Activated T-cell treated with anti-CD3 and anti-CD28 coated beads, Interleukin-2, amount 50 U/mL, for 48 hours (primary cell): ENCODE measurements at places on chromosomes 11 and 22.
A peak's percentile ranks its signal among the peaks of the same experiment; 100 is the strongest.

DNA sequence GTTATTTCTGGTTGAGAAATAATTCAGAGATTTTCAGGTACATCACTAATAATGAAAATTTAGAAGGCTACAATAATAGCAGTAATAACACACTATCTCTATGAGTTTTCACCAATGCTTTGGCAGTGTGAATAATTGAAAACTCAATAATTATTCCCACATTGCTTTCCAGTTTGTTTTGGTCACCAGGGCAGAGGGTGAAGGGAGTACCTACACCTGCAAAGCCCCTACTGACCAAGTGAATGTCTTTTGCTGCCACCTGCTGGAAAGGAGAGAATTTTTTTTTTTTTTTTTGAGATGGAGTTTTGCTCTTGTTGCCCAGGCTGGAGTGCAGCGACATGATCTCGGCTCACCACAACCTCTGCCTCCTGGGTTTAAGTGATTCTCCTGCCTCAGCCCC lies 3.2 kb downstream of the NELL1 start:
- no peak for DNase-seq

- no peak for DNase-seq
Observed at GRCh38 chr22:25574736-25575135, 10.3 kb downstream of the GRK3 start.

DNA sequence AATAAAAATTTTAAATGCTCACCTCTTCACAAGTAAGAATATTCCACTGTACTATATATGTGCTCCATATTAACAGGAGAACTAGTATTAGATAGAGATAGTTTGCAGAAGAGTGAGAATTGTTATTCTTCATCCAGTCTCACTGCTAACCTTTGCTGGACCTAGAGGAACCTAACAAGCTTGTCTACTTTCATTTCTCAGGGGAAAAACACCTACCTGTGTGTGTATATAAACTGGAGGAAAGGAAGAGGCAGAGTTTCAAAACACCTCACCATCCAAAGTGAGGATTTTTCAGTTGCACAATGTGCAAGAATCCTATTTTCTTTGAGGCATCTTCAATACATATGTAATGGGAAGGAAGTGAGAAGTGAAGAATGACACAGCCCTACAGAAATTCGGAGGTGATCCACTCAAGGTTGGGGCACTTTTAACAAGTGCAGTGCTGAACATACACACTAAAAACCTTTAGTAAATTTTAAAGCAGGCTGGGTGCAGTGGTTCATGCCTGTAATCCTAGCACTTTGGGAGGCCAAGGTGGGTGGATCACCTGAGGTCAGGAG lies 52.4 kb downstream of the SYTL2 start:
- no peak for DNase-seq

DNA sequence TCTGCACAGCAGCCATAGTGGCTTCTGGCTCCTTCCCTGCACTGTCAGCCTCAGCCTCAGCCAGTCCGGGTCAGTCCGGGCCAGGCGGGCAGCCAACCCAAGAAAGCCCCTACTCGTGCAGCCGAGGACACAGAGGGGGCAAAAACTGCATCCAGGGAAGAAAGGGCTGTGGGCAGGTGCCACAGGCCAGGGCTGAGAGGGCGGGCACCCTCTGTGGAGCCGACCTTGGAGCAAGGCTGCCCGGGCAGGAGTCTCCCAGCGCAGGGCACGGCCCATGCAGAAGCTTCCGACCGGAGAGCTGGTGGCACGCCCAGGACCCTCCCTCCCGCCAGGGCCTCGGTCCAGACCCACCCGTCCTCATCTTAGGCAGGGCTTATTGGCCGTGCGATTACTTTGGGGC lies 10.5 kb upstream of the TH start:
- DNase-seq: no peak

DNA sequence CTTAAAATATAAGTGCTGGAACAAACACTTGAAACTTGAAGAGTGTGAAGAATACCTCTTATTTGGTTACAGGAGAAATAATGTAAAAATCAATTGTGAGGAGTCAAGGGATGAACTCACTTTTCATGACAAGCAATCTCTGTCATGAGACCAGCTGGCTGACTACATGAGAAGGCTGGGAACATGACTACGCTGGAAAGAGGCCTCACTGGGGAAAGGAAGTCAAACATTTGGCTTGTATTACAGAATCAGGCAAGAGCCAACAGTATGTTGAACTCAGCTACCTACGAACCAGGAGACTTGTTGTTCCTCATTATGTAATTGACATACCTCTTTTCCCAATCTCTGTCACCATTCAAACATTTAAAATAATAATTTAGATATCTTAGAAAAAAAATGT lies 14.4 kb downstream of the DCDC1 start:
- DNase-seq: no peak

DNA sequence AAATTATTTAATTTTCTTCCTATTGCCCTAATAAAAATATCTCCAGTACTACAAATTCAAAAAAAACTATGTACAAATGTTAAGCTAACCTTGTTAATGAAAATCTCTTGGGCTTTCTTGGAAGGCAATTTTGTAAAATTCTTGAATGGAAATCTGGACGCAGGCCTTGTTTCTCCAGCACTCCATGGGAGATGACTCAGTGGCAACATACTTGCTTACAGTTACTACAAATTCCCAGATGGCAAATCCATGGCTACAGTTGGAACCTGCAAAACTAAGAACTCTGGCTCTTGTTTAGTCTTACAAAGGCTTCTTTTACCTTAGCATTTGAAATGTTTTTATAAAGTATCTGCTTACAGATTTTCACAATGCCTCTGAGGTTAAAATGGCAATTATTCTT lies 725.2 kb downstream of the DLG2 start:
- DNase-seq: no peak

- no peak for DNase-seq
Observed at GRCh38 chr11:127492029-127492428, 491.5 kb upstream of the KIRREL3 start.

- DNase-seq: no peak
Observed at GRCh38 chr11:56396047-56396446, 16.4 kb upstream of the OR5AL1 start.

DNA sequence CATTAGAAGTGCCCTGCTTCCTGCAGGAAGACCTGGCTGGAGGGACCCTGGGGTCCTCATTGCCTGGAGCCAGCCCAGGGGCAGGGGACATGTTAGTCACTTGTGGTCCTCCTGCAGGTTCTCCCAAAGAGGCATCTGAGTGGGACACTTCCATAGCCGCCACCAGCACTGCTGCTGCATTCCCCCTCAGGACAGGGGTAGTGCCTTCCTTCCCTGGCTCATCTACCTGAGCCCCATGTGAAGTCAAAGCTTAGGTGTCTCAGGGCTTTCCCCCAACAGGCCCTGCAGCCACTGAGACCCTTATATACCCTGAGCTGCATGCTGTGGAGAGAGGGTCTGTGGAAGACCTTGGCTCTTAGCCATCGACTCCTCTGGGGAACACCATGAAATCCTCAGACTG lies 45.0 kb upstream of the VPREB1 start:
- no peak for DNase-seq

GRCh38 chr11:43138621-43139140 lies 173.1 kb upstream of the API5 start:
- no peak for DNase-seq

GRCh38 chr11:122322329-122322728 lies 206.3 kb upstream of the BLID start:
- no peak for DNase-seq

- peak; percentile 28 for DNase-seq
Observed at GRCh38 chr22:44807915-44808690, 55.7 kb downstream of the ARHGAP8 start.

DNA sequence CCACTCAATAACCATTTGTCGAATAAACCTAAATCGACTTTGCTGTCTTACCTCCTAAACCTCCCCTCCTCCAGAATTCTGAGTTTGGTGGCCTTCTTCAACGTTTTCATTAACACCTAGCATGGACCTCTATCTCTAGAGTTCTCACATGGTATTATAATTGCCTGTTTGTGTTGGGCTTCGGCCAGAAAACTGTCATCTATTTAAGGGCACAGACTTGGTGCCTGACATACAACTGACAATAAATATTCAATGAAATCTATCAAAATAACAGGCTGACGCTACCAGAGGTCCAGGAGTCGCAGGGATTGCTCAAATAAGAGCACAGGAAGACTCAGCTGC lies 687 bp downstream of the ALKBH8 start:
- no peak for DNase-seq

- no peak for DNase-seq
Observed at GRCh38 chr22:43479301-43479950, 67.6 kb downstream of the MPPED1 start.

- DNase-seq: no peak
Observed at GRCh38 chr22:37981282-37982011, 2.9 kb downstream of the SOX10 start.

DNA sequence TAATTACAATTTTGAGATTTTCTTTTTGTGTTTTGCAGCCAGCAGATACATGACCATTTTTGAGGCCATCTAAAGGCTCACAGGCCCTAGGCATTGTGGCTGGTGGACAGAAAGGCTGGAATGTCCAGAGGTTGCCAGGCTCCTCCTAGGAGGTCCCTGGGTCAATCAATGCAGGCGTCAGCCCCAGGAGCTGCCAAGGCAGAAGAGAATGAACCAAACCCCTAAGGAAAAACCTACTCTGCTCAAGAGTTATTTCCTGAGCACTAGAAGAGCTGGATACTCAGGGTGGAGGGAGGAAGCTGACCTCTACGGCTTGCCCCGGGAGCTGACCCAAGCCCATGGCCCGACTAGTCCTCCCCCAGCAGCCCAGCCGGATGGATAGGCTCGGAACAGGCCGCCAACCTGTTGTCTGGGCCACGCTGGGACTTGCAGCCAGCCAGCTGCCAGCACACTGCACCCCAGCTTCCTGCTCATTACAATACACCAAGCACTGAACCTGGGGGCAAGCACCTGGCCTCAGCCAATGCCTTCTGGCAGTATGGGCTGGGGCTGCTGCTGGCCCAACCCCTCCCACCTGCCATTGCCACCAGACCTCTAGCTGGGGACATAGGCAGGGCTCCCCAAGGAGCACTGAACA lies 5.7 kb upstream of the SCGB1A1 start:
- no peak for DNase-seq

DNA sequence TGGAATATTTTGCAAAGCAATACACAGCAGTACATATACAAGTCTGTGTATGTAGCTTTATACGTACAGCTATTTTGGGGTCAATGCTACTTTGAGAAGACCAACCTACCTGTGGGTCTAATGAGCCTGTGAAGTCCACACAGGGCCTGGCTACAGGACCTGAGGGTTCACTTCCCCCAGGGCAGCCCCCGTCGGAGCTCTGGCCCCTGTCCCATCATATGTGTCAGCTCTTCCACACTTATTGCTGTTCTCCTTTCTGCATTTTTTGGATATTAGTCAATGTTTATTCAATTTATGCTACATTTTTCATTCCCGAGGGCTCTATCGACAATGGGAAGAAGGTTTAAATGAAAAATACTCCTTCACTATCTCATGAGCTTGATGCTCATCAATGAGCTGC lies 1473.6 kb downstream of the BRD1 start:
- no peak for DNase-seq

DNA sequence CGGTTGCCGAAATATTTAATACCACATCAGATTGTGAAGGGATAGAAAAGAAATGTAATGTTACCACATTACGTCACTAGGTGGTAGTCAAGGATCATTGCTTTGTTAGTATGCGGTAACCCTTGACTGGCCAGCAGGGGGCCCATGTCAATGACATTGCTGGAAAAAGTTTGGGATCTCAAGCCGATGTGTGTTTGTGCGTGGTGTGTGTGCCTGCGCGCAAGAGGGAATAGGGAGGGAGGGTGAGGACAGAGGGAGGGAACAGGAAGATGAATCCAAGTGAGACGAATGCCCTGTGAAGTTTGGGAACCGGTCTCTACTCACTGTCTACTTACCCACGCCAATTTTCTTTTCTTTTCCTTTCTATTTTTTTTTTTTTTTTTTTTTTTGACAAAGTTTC lies 10.7 kb upstream of the MRGPRX2 start:
- peak; percentile 64 for DNase-seq

GRCh38 chr11:69454018-69454417 lies 27.4 kb upstream of the LINC01488 start:
- DNase-seq: no peak

DNA sequence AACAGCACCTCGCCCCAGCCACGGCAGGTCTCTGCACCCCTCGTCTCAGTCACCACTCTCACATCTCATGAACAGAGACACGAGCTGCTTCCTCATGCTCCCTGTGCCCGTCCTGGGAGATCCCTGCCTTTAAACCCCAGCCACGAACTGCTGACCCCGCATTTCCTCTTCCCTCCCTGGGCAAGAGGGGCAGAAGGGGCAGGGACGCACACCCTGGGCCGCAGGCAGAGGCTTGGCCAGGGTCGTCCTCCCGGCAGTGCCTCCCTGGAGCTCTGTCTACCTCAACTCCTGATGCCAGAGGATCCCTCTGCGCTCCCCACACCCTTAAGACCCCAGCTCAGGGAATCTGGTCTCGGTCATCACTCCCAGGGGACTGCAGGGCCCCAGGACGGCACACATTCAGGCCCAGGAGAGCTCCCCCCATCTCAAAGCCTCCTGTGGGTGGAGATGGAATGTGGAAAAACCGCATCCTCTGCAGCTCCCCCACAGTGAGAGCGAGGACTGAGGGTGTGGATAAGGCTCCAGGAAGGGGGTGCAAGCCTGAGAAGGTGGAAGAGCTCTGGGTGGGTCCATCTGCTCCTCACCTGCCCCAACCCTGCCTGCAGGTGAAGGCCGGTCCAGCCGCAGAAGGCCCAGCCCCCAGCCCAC lies 1.2 kb downstream of the BID start:
- no peak for DNase-seq

- no peak for DNase-seq
Observed at GRCh38 chr11:130415731-130416529, 12.5 kb downstream of the ADAMTS8 start.

DNA sequence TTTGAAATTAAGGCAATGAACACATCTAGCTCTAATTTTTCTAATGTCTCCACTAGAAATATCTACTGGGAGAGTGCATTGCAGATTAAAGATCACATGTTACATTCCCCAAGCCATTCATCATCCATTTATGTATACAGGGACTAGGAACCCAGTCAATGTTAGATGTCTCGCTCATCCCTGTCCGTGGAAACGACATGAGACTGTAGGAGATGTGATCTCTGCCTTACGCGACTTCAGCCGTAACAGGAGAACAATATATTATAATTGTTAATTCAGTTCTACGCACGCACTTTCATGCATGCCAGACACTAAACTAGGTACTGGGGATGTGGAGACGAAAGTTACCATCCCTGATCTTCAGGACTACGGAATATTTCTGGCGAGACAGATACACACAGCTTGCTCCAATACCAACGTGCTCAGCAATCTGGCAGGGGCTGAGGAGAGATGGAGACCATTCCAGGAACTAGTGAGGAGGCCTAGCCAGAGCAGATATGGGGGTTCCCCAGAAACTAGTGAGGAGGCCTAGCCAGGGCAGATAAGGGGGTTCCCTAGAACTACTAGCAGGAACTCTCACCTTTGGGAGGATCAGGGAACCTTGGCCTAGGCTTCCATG lies 706 bp downstream of the DCPS start:
- peak; percentile 47 for DNase-seq

- DNase-seq: no peak
Observed at GRCh38 chr11:117145393-117145761, 1.3 kb downstream of the PAFAH1B2 start.
